Esophagus muscularis mucosa (tissue), 4 donors: ENCODE measurements at places on chromosomes 3 and 15. TPM values are rescaled to one million over a fixed set of nuclear protein-coding genes. Genes with fewer than 3 reads are reported as not detected.

DNA sequence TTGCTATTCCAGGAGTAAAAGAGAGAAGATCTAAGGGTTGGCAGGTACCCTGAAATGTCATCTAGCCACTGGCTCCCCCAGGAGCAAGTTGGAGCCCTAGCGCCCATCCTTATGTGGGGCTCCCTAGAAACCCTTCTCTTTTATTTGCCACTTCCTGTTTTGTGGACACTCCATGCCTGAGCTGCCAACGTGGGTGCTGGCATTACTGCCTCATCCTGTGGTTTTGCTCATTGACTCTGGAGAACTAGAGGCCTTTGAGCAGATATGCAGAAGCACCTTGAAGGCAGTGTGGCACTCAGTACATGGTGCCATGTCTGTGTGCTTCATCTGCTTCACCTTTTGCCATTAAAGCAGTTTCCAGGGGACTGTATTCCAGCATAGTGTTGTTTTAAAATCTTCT, 8.1 kb downstream of the EDEM1 start:
- DNase-seq: no peak

SPINK8 gene
- total RNA-seq: not detected

DPP8 gene
- total RNA-seq: 33.6 TPM

GRCh38 chr3:100004931-100005330, 109.4 kb downstream of the FILIP1L start:
- DNase-seq: no peak

SLC27A2 gene
- total RNA-seq: not detected

PPARG gene
- 3.7 TPM for total RNA-seq

DNA sequence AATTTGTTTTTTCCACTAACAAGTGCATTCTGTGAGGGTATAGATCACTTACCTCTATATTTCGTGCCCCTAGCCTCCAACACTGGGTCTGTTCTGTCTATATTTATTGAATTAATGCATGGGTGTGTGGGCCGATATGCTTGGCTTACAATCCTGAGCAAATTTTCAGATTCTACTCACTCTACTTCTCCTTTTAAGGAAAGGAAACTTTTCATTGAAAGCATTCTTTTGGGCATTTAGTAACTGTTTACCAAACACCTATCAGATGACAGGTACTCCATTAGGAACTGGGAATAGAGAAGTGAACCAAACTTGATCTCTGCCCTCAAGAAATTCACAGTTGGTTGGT, 60.5 kb downstream of the TLE3 start:
- DNase-seq: no peak

PLA2G4E gene
- total RNA-seq: not detected
